Fibroblast of the conjunctiva (primary cell): ENCODE measurements at places on chromosomes 1 and 21.
A peak's percentile ranks its signal among the peaks of the same experiment; 100 is the strongest.

DNA sequence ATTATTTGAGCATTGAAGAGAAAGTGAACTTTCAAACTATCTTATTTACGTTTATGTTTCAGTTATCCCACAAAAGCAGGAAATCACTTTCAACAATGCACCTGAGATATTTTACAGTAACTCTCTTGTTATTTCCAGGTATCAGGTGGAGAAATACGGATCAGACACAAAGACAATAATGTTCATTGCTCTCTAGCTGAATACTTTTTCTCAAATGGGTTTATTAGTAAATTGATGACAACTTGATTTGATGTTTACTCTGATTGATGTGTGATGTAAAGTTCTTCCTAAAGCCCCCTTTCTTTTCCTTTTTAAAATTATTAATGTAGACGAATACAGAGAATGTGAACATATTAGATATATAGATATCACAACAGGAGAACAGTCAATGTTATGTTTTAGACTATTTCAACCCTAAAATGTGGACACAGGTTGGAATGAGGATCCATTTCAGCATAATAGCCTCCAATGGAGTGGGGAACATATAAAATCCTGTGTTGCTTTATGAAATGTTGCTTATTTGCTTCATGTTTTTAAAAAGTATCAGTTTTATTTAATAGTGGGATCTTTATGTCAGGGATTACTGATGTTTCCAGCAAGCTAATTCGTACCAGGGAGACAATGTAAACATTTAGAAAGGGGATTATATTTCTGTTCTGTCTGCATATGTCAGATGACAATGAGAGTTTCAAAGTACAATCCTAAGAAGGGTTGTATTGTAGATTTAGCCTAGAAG lies 1522.3 kb upstream of the TPTE start:
- no peak for DNase-seq

- no peak for DNase-seq
Measured at GRCh38 chr1:180956028-180956640, 43.4 kb downstream of the KIAA1614 start.

- DNase-seq: no peak
Measured at GRCh38 chr21:33254766-33255165, 11.4 kb upstream of the IL10RB start.

- DNase-seq: no peak
Measured at GRCh38 chr1:225816643-225817538, 7.0 kb downstream of the EPHX1 start.

- DNase-seq: no peak
Measured at GRCh38 chr1:31064111-31064717, 1.3 kb downstream of the PUM1 start.

- DNase-seq: no peak
Measured at GRCh38 chr1:107637101-107637500, 327.9 kb downstream of the VAV3 start.

DNA sequence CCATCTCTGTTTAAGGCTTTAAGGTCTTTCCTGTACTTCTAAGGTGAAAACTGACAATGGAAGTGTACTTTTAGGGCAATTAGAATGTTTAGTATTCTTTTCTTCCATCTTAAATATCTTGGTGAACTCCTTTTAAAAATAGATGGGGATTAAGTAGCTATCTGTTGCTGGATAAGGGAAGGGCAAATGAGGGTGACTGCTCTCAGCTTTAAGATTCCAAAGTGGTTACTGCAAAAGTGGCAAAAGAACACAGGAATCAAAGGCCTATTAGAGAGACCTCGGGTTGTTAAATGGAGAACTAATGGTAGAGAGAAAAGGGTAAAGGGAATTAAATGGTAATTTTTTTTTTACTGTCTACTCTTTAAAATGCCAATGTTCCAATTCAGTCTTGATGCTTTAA lies 774.1 kb upstream of the B3GALT2 start:
- no peak for DNase-seq

DNA sequence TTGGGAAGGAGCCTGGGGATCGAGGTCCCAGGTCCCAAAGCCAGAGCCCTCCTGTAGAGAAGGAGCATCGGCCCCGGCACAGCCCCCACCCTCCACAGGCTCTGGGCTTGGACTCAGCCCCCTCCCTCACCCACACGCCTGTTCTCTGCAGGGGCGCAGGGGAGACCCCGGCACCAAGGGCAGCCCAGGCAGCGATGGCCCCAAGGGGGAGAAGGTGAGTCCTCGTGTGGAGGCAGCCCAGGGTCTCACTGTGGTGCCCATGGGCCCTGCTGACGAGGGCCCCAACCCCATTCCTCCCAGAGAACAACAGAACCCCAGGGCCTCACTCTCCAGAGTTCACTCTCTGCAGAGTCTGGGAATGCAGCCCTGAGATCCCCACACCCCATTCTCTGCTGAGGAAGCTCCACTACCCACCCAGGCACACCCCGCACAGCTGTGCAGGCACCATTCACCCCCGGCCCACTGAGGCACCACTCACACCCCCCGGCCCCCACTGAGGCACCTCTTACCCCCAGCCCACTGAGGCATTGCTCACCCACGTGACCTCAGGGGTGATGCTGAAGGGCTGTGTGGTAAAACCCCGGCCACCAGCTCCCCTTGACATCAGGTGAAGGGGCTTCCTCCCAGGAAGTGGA lies 21.8 kb downstream of the COL6A2 start:
- no peak for DNase-seq

DNA sequence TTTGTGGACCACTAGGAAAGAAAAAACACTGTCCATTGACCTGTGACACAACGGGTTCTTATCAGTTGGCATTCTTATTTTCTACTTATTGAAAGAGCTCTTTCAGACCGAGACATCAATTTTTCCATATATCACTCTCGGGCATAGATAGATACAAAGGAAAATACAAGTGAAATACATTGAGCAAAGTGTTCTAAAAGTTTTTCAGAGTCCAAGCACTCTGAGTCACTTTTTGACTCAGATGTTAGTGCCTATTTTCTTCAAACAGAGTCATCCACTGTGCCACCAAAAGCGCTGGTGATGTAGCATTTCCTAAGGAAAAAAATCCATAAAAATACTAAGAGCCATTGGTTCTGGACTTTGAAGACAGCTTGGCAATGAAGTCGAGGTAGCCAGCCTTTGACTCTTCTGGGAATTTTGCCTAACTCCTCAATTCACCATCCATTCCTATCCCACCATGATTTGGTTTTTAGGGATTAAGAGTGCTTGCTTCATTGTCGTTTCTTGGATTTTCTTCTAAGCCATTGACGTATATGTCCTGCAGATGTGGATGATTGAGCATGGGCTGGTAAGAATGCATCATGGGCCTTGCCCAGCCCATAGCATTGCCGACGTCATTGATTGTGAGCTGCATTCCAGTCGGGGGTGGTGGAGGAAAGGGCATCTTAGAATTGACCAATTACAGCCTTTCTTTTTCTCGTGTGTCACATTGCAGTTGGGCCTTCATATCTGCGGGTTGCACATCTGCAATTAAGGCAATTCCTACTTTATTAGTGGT lies 10.6 kb downstream of the GALNT2 start:
- no peak for DNase-seq

- DNase-seq: no peak
Measured at GRCh38 chr21:17250778-17251241, 262.0 kb upstream of the CXADR start.

GRCh38 chr1:97668945-97669344 lies 251.9 kb downstream of the DPYD start:
- no peak for DNase-seq

- DNase-seq: no peak
Measured at GRCh38 chr21:30487336-30487735, at the start of gene KRTAP19-2. Gene KRTAP19-2, minus strand, starts transcription at chr21:30487436. Its CDS starts 88 bp downstream, at chr21:30487348.

DNA sequence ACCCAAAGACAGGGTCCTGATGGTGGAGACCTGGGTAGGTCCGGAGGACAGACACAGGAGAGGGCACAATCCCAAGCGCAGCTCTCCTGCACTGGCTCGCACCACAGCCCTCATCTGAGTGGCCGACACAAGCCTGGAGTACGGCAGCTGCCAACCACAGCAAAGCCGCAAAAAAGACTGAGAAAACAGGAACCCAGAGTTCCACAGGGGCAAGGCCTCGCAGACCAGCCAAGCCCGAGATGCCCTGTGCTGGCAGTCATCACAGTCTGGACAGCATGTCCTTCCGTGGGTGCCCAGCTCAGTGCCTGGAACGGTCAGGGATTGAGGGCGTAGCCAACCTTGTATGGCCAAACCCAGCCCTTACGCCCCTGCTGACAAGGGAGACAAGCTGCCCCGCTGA lies 11.4 kb downstream of the ZBTB48 start:
- no peak for DNase-seq

GRCh38 chr21:15276243-15276642 lies 211.4 kb upstream of the NRIP1 start:
- DNase-seq: no peak

DNA sequence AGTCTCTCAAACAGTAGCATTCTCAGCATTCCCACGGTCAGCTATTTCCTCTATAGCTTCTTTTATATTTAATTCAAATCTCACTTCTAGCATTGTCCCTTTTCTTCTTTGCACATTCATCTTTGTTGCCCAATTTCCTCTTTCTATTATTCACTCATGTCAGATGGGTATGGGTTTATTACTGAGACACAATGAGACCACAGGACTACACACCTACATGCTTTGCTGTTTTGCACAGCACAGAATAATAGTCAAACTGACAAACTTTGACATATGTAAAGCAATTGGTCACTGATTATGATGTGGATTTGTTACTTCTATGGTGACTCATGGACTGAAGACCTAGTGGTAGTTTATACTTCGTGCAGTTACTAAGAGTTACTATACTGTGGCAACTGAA lies 5.8 kb upstream of the CD1C start:
- no peak for DNase-seq

- DNase-seq: no peak
Measured at GRCh38 chr1:161982917-161983316, 40.8 kb downstream of the OLFML2B start.

- no peak for DNase-seq
Measured at GRCh38 chr21:43786300-43786806, 3.0 kb upstream of the RRP1 start.

GRCh38 chr1:196651637-196652215 lies at the start of gene CFH:
Gene CFH, plus strand, starts transcription at chr1:196652043. Its CDS starts 75 bp downstream, at chr1:196652118.
- peak; percentile 51 for DNase-seq

DNA sequence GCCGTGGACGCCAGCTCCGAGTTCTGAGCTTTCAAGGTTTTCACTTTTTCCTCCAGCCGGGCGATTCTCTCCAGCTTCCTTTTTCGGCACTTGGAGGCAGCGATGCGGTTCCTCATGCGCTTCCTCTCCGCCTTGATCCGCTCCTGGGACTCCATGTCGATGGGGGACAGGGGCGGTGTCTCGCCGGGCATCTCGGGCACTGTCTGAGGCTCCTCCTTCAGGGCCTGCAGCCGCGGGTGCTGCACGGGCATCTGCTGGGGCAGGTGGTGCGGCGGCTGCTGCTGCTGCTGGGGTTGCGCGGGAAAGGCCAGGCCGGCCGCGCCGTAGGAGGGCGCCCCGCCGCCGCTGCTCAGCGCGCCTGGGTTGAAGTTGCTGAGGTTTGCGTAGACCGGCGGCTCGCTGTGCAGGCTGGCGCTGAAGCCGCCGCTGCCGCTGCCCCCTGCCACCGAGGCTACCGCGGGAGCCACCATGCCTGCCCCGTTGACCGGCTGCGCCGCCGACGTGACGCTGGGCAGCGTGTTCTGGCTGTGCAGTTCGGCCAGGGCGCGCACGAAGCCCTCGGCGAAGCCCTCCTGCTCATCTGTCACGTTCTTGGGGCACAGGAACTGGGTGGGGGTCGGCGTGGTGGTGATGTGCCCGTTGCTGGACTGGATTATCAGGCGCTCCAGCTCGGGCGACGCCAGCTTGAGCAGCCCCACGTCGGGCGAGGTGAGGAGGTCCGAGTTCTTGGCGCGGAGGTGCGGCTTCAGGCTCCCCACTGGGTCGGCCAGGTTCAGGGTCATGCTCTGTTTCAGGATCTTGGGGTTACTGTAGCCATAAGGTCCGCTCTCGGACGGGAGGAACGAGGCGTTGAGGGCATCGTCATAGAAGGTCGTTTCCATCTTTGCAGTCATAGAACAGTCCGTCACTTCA lies 1.4 kb downstream of the JUN start:
- no peak for DNase-seq

DNA sequence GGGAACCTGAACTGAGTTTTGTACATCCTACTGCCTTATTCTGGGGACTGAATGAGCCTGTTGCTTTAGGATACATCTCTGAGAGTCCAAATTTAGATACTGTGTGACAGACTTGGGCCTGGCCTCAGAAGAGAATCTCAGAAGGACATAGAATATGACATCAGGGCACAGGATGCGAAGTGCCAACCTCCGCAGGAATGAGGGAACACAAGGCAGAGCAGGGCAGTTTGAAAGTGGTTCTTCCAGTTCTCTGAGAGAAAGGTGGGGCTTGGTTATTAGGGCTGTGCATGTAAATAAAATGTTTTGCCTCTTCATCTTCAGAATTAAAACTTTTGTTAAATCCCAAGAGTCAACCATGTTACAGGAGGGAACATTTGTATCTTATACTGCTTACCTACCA lies 23.1 kb downstream of the TRAF5 start:
- no peak for DNase-seq

DNA sequence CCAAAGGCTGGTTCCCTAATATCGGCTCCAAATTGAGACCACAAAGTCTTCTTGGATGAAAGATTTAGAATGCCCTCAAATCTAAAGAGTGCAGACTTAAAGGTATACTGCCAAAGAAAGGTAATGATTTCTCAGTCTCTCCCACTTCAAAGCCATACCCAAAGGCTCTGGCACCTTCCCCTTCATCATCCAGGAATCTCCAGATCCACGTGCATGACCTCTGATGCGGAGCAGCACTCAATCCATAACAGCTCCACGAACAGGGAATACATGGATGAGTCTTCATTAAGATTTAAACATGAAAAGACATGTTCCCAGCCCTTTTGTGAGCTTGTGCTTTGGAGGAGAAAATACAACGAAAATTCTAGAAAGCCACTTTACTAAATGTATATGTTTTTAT lies 453.9 kb downstream of the DSCAM start:
- no peak for DNase-seq

DNA sequence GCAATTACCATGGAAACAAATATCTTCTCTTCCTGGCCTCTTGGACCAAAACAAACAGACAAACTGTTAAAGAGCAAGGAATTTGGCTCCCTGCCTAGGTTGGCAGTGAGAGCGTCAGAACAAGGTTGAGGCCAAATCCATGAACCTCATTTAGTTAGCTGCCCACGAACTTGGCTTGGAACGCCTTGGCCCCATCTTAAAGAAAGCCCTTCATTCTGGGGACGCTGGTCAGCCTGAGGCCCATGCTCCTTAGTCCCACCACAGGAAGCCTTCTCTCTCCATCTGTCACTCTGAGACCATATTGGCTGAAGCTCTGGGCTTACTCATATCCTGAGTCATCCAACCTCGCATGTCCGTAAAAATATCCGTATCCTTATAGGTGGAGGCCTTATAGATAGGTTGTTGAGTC lies 62.4 kb upstream of the DIRAS3 start:
- DNase-seq: peak; percentile 60

GRCh38 chr1:84505493-84506001 lies 639 bp upstream of the SPATA1 start:
- peak; percentile 20 for DNase-seq

DNA sequence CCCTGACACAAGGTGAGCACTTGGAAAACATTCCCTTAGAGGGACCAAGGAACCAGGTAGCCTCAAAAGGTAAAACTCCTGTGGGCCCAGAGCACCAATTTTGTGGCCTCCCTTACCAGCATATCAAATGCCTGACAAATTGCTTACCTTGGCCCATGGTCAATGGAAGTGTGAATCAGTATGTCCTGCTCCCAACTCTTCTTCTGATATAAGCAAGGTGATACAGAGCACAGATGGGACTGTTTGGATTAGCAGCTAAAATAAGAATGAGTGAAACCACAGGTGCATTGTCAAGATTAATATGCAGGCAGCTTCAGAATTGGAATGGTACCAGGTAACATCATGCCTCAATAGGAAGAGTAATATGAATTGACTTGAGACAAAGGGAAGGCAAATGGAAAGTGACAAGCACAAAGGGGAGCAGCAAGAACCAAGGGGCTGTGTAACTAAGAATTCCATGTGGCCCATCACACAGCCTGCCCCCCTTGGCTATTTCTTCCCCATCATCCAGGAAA lies 156.8 kb upstream of the KCND3 start:
- no peak for DNase-seq
